WTC11 (cell line): ENCODE measurements at places on chromosomes 6 and 20.

DNA sequence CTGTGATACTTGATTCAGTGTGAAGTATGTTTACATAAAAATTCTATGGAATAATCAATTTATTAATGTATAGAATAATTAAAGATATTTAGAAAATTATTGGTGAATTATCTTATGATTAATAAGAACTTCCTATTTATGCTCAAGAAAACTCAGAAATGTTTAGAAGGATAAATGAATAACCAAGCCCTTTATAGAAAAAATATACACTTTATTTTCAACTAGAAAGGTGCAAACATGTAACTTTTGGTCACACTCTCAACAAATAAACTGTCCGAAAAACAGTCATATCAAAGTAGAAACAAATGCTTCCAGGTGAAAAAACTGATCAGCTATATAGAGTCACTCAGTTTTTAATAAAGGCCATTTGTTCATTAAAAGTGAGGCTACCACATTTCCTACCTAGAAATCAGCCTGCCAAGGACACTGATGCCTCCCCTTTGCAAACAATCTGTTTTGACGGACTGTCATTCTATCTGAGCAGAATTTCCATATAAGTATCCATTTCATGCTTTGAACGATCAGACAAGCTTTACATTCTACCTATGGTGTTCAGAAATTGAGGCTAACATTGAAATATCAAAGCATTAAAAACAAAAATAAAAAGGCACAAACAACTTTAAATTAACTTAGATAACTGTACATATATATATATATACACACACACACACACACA is 3.0 kb downstream of the CCN2 start:
- DNase-seq: no peak

- DNase-seq: no peak
Measured at GRCh38 chr20:53883098-53883911, 187.1 kb downstream of the BCAS1 start.

- no peak for DNase-seq
Measured at GRCh38 chr6:126307849-126308248, 32.1 kb upstream of the CENPW start.

DNA sequence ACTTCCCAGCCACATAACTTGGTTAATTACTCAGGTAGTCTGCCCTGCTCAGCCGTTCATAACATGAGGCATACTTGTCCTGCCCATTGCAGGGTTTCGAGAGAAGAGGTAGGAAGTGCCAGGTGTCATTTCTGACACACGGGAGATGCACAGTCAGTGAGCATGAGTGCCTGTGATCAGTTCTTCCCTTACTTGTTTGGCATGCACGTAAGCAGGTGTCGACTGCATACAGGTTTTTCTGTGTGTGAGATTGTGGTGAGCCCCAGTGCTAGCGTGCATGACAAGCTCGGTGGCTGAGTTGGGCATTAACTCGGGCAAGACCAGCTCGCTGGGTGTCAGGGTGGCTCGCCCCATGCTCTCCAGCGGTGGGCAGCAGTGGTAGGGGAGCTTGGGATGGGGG is 51.2 kb upstream of the SLC22A1 start:
- DNase-seq: no peak

DNA sequence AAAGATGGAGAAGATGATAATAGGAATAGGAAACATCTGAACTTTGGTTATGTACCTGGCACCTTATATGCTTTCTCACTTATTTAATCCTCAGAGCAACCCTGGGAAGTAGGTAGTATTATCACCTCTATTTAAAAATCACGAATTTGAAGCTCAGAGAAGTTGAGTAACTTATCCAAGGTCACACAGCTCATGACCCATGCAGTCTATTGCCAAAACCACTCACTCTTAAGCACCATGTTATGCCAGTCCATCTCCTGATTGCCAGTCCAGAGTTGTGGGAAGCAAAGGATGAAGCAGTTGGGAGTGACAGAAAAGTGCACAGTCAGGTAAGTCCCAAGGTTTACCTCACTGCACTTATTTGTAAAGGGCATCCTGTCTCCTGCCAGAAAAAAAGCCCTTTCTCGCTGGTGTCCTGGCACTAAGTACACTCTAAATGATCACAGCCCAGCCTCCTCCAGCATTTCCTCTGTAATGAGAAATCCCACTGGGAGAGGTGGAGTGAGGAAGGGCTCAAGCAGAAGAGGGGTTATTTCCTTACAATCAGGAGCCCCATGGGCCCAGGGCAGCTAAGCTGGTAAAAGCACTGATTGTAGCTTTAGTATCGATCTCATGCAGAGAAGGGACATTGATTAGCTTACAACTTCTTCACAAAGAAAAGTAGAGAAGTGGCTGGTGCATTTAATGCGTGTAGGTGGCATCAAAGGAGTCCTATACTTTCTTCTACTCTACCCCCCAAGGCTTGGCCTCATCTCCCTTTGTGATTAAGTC is 21.3 kb upstream of the SCGN start:
- no peak for DNase-seq

DNA sequence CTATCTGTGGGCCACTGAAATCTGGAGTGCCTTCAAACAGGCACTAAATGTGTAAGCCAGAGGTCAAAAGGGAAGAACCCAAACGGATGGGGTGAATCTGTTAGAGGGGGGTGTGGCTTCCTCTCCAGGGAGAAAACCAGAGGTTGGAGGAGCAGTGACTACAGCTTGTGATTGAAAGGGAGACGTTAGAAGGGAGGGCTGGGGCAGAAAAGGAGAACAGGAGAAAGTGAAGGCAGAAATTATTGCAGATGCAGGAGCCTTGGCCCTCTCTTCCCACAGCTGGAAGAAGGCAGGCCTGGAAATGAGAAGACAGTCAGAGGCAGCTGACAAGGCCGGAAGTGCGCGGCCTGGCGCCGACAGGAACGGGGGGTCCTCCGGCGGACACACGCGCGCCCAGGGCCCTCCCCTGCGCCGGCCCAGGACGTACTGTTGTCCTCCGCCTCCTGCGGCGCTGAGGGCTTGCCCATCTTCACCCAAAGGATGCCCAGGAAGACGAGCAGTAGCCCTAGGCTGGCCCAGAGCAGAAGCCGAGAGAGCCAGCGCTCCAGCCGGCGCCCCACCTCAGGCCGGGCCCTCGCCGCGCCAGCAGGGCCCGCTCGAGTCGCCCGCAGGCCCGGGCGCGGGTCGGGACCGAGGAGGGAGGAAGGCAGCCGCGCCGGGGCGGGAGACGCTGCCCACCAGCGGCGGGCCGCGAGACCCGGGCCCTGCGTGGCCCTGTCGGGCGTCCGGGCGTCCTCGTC is 806 bp downstream of the LEMD2 start:
- DNase-seq: no peak

DNA sequence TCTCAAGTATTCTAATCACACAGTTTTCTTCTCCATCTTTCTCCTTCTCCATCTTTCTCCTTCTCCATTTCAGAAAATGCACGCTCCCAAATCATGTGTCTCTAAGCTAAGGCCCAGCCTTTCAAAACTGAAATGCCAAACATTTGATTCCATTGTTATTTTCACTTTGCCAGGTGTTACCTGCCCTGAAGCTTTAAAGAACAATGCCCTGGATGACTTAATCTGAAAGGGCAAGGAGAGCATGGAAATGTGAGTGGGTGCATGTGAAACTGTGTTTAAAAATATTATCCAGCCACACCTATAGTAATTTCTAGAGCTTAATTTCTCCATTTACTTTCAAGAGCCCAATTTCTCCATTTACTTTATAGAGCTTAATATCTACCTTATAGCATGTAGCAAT is 42.4 kb upstream of the GCLC start:
- no peak for DNase-seq

DNA sequence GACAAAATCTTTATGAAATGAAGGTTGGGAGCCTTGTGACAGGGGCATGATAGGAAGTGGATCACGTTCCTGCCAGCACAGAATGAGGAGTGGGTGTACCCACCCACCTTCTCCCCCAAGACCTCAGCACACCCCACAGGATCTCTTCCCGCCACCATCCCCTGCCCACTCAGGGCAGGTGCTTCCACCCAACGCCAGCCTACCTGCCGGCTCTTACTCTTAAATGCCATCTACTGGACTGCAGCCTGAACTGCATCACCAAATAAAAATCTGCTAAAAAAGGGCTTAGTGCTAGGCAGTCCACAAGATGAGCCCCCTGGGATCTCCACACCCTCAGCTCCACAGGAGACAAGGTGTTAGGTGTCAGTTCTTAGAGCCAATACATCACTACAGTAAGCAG is 20.6 kb downstream of the DTNBP1 start:
- peak; percentile 42 for DNase-seq

- peak; percentile 40 for DNase-seq
Measured at GRCh38 chr6:157381631-157382621, 936 bp downstream of the ZDHHC14 start.
